Activated naive CD8-positive, alpha-beta T cell treated with anti-CD3 and anti-CD28 coated beads, Interleukin-2, amount 10 ng/mL, durations not matched to agents 7 days and 5 days (primary cell): ENCODE measurements at places on chromosomes 11 and 22. TPM values are rescaled to one million over a fixed set of nuclear protein-coding genes. Genes with fewer than 3 reads are reported as not detected.

The DEFB131B gene
- not detected for total RNA-seq

The SSRP1 gene
- 130 TPM for total RNA-seq

The SCT gene
- not detected for total RNA-seq

The IL18 gene
- total RNA-seq, result 0.45 TPM

The ZFP91 gene
- 52.8 TPM for total RNA-seq

DNA sequence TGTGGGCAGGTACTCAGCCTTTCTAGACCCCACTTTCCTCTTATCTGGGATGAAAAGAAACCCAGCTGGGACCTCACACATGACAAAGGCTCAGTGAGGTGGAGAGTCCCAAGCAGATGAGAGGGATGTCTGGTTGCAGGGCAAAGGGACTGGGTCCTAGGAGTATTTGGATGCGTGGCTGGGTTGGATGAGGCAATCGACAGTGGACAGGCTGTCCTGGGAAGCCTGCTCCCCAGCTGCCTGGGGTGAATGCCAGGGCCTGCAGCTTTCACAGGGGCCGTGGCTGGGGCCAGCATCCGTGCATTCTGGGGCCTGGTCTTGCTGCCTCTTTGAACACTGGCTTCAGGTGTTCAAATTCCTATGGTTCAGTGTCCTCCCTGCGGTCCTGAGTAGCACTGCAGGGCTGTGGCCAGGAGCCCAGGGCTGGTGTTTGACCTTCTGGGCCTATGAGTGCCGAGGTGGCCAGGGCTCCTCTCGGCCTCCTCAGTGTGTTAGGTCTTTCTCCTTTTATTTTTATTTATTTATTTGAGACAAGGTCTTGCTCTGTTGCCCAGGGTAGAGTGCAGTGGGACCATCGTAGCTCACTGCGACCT, 65.3 kb downstream of the MCM5 start:
- no peak for DNase-seq

- DNase-seq, result peak; percentile 74
Observed at GRCh38 chr22:21642584-21643448, 714 bp downstream of the SDF2L1 start.

DNA sequence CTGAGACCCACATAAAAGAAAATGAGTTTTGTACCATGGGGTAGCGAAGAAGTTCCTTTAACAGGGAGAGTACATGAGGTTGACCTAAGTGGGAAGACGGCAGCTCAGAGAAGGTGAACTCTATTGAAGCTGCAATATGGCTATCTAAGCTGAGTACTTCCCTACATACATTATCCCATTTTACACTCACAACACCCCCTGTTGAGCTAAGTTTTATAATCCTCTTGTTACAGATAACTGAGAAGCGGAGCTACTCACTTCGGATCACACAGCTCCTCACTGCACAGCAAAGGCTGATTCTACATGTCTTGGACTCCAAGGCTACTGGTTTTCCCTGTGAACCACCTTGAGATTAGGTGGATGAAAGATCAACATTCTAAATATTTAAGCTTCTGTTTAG, 8.2 kb upstream of the PIWIL4 start:
- DNase-seq, result no peak

DNA sequence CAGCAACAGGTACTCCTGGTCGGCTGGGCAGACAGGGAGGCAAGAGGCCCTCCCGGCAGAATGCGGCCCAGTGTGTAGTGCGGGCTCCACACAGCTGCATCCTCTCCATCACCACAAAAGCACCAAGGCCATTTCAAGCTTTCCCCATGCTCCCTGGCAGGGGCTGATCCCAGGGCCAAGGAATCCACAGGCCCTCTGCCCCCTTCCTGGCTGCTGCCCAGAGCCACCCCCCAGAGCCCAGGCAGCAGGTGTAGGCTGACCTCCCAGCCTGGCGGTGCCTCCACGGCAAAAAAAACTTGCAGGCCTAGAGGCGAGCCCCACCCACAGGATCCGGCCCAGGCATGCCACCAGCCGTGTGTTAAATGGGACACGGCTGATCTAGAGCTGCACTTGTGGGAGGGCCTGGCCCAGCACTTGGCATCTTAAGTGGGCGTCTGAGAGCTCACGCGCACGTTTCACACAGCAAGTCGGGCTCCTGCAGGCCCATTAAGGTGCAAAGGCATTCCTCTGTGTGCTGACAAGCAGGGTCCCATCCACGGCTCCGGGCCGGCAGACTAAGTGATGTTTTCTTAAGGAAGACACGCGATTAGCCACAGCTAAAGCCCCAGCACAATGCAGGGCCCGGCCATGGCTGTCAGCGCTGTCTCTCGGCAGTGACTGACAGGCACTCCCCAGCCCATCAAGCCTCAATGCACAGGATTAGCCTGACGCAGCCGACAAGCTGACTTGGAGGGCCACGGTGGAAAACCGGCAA, 19.8 kb upstream of the GNB1L start:
- peak; percentile 45 for DNase-seq

- DNase-seq, result no peak
Observed at GRCh38 chr11:116720895-116721294, 51.9 kb downstream of the BUD13 start.

- no peak for DNase-seq
Observed at GRCh38 chr11:36116161-36116560, 172.3 kb downstream of the LDLRAD3 start.

DNA sequence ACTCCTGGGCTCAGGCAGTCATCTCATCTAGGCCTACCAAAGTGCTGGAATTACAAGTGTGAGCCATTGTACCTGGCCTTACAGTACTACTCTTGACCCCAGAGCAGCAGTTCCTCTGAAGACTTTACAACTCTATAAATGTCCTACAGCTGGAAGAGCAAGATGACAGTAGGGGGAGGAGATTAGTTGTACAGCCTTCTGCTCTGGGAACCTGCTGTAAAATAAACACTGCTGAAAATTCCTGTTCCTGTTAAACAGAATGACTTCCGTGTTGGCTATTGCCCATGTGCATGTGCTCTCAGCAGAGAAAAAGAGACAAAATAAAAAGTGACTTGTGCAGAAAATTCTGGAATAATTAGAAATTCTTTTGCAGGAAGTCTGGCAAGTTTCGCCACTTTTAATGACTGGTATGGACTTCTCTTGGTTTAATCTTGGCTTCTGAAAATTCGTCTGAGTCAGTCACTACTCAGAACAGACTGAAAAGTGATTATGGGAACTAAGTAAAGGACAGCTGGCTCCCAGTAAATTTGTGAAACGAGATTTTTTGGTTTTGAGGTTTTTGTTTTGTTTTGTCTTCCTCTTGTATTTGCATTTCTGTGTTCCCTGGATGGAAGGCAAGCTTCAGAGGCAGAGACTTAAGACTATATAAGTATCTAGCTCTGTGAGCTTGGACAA, 955.7 kb downstream of the DLG2 start:
- no peak for DNase-seq

DNA sequence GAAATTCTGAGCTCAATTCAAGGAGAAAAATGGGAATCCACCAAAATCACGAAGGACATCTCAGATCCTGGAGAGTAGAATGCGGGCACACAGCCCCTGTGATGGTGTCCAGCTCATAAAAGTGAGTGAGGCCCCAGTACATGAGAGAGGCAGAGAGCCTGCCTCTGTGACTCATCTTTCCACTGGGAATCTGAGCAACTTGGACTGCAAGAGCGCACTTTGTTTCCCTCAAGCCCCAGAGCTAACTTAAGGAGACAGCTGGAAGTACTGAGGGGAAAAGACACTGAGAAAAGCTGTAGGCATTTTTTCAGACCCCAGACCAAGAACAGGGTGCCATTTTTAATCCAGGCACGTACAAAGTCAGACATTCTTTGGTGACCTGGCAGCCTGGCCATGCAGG, 273.7 kb downstream of the C11orf87 start:
- no peak for DNase-seq

DNA sequence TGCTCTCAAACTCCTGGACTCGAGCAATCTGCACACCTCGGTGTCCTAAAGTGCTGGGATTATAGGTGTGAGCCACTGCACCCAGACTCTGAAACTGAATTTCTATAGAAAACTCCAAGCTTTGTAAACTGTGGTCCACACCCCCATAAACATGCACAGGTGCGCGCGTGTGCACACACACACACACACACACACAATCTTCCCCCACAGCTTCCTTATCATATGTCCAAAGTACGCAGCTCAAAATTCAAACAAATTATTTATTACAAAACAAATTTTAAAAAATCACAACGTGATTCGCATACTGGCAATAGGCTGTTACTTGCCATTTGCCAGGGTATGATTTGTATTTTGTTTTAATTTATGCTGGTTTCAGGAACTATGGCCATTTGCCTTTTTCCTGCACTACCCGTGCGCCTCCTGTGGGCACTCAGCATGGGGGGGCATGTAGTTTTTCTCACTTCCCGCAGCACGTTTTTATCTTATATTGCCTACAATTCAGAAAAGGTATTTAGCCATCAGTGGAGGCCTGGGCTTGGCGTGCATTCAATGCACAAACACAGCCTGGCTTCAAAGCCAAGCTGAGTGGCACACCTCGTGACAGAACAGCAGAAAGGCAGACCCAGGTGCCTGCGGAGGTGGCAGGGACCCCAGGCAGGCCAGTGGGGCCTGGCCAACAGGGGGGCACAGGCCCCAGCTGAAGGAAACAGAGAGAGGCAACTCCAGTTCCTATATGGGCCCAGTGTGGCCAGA, 10.8 kb upstream of the SNX32 start:
- no peak for DNase-seq

- no peak for DNase-seq
Observed at GRCh38 chr11:46719048-46719542, at the start of gene F2. F2 (plus strand) TSS chr11:46719213; CDS start chr11:46719236, 23 bp downstream.

DNA sequence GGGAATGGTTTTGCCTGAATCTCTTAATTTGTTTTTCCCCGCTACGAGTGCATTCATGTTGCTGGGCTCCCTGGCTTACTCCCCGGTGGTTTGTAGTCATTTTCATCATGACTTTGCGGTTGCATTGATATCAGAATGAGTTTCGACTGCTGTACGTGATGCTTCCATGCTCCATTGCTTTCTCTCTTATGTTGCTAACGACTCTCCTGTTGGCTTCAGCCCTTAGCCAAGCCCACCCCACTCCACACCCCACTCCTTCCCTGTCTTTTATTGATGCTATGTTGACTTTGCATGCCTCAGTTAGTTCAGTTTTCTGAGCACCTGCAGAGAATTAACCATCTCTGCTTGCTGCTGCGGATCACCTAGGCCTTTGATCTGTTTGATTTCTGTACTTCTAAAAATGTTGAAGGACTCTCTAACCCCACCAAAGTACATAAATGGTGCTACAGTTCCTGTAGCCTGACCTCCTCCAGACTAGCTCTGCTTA, 65.3 kb downstream of the ARFGAP2 start:
- no peak for DNase-seq

- DNase-seq, result no peak
Observed at GRCh38 chr11:60932605-60933356, 8.5 kb downstream of the TMEM132A start.

- no peak for DNase-seq
Observed at GRCh38 chr11:43396617-43397016, 37.9 kb downstream of the TTC17 start.

DNA sequence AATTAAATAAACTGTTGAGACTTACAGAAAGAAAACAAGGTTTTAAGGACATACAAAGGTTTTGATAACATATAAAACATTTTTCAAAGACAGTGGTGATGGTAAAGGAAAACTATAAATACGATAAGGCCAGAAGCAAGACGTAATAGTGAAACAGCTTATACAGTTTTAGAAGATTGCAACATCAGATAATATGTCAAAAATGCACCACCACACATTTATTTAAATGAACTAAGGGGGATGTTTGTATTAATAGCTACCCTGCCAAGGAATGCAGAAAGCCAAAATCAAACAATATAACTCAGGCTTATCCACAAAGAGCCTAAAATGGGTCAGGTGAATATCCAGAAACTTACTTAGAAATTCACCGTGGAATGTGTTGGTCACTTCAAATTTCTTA, 981.6 kb upstream of the FAT3 start:
- no peak for DNase-seq

DNA sequence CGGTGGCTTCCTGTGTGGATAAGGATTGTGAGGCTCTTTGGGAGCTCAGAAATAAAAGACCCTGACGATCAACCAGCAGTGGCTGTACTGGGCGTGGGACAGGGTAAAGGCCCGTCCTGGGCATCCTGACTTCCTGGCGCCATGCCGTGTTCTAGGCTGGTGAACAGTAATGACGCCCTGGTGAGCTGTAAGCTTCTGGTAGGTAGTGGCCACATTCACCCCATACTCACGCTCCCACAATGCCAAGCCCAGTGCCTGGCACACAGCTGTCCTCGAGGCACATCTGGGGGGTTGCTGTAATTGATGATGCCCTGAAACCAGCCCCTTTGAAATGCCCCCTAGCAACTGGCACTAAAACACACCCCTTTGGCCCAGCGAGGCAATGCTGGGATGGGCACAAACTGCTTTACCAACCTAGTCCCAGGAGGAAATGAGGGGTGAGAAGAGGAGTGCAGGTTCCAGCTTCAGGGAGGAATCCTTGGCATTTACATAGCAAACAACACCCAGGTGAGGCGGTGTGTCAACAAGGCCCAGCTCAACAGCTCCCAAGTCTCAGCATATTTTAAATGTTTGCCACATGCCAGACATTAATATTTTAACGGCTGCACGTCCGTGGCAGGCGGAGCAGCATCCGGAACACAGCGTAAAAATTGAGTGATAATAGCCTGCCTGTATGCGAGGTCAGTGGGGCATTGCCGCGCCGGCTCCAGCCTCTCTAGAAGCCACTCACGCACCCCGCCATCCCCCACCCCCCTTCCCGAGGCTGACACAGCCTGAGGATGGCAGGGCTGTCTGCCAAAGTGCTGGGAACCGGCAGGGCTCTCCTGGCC, 79.3 kb downstream of the DSCAML1 start:
- DNase-seq, result no peak

DNA sequence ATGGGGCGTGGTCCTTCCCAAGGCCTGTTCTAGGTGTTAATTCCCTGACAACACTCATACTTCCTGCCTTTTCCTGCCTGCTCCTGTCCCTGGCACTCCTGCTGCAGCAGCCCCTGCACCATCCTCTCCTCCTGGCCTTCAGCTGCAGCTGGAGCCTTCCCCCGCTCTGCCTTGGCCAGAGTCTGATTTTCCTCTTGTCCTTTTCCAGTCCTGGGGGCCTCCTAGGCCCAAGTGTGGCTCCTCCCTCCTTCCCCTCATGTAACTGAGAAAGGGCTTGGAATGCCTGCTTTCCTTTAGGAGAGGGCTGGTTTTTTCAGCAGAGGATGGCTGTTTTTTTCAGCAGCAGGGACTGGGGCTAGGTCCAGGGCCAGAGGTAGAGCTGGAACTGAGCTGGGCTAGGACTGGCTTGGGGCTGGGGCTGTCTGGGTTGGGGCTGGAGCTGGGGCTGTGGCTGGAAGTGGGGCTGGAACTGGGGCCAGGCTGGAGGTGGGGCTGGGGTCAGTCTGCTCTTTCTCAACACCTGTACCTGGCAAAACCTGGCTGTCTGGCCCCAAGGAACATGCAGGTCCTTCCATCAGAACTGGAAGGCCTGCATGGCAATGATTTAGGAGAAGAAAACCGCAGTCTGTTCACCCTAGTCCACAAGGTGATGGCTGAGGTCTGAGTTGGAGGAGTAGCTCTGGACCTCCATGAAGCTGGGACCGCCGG, 23.6 kb downstream of the ZC3H7B start:
- no peak for DNase-seq

GRCh38 chr11:118521892-118522311, 5.4 kb upstream of the TTC36 start:
- no peak for DNase-seq

- no peak for DNase-seq
Observed at GRCh38 chr11:112318184-112318591, 57.5 kb upstream of the PLET1 start.
